H1 (cell line): ENCODE measurements at places on chromosomes 2 and 18.
A peak's percentile ranks its signal among the peaks of the same experiment; 100 is the strongest.

DNA sequence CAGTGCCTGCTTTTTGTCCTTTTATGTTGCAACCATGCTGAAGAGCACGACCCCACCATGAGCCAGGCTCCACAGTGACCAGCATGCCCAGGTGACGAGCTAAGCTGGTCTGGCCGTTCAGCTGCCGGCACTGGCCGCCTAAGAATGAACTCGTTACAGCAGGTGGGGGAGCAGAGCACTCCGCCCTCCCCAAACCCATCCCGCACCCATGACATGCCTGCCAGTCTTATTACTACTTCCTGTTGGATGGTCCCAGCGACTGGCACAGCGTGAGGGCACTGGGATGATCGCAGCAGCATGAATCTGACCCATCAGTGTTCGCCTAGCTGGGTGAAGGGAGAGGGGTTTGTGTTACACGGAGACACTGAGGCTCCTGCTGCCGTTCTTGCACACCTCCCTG, 11.5 kb downstream of the DIPK1C start:
- DNase-seq, result no peak

- DNase-seq, result no peak
Observed at GRCh38 chr2:74429487-74430451, 8.2 kb downstream of the WDR54 start.

DNA sequence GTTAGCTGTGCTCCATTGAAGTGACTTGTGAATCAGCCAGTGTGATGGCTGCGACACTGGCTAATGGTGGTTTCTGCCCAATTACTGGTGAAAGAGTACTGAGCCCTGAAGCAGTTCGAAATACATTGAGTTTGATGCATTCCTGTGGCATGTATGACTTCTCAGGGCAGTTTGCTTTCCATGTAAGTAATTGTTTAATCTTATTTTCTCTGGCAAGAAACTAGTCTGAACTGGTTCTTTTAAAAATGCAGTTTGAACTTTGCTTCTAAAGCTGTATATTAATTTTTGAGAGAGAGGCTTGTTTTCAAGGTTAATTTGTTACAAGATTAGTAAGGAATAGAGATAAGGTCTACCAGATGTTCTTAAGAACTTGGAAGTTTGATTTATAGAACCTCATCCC, 46.7 kb downstream of the GLS start:
- DNase-seq, result no peak

DNA sequence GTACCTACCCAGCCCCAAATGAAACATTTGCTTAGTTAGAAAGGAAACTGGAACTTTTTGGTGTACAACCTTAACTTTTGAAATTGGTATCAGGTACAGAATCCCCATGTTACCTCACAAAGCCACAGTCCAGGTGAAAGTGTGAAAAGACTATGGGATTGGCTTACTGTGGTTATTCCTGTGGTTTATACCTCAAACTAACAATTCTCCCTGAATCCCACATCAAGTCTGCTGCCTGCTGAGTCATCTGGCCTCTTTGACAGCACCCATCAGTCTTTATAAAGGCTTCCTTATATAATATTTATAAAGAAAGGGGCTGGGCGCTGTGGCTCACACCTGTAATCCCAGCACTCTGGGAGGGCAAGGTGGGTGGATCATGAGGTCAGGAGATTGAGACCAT, 164.6 kb downstream of the TMEM247 start:
- DNase-seq, result no peak

DNA sequence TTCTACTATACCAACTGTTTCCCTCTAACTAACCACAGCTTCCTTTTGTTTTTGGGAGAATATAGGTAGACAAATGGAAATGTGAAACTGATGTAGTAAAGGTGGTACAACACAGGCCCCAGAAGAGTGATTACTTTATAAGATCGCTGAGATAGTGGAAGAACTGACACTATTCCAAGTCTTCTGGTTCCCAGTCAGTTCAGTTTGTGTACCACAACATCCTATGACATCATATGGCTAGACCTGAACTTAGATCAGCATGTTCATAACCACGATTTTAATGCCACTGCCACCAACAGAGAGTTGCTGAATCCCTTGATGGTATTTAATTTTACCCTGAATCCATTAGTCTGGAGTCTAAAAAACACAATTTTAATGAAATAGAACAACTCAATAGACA, 328.9 kb downstream of the GPD2 start:
- no peak for DNase-seq

- DNase-seq, result peak; percentile 10
Observed at GRCh38 chr2:86556508-86556907, 6.7 kb downstream of the CHMP3 start.

- no peak for DNase-seq
Observed at GRCh38 chr18:46009125-46009840, 42.2 kb upstream of the EPG5 start.

DNA sequence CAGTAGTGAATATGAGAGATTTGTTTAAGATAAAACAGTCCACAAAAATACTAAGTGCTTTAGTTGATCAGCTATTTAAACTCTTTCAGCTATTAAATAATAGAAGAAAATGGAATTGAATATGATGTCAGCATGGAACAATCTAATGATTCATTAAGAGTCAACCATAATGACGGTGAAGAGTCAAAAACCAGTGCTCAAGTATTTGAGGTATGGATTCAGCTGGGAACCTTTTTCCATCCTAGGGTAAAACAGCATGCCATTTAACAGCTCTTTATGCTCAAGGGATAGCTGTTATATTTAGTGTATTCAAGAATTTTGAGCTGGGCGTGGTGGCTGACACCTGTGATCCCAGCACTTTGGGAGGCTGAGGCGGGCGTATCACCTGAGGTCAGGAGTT, 29.7 kb downstream of the CARF start:
- DNase-seq, result no peak

DNA sequence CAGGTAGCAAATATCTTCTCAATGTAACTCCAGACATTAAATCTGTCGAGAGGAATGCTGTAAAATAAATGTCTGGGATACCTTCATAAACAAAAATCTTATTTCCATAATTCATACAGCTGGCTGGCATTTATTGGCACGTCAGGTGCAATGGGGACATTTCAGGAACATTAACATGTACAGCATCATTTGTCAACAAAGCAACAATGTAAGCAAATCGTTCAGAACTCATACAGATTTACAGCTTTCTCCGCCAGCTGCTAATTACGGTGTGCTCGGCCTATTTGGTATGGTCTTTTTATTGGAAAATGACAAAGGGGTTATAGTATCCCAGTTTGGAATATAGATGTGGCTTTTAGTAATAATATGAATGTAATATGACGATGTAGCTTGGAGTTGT, 464.9 kb downstream of the ARHGAP15 start:
- no peak for DNase-seq

- DNase-seq, result no peak
Observed at GRCh38 chr2:180343528-180344345, 336.6 kb upstream of the CWC22 start.

DNA sequence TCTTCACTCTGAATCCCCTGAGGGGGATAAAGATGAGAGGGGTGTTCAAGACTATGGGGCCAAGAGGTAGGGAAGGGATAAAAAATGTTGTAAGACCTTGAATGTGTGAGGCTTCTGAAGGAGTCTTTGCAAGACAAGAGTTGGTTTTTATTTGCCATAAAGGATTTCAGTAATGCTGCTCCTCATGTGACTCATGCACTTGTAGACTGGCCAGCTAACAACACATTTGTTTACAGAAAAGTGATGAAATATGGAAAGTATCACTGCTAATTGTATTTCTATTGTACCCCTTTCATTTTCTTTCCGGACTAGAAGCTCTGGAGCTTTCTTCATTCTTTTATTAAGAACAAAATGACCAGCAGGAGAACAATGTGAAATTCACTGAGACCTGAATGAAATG, 782.1 kb downstream of the EPHA4 start:
- no peak for DNase-seq

GRCh38 chr2:13522917-13523821, 806.4 kb downstream of the TRIB2 start:
- no peak for DNase-seq

DNA sequence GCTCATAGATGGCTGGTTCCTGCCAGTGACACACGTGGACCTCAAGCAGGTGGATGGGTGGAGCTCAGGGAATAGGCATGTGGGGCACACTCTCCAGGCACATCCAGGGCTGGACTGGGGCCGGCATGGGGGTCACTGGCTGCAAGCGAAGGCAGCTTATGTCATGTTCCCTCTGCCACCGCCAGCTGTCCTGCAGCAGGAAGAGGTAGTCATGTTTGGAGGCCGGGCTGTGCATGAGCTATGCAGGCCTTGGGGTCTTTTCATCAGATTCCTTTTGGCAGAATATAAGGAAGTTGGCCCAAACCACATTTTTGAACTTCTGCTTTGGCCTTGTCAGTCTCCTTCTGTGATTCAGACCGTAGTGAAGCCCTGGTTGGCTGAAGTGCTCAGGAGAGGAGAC, 61.5 kb downstream of the AGAP1 start:
- DNase-seq, result no peak

GRCh38 chr2:230347659-230348305, 20.8 kb downstream of the SP140L start:
- no peak for DNase-seq

DNA sequence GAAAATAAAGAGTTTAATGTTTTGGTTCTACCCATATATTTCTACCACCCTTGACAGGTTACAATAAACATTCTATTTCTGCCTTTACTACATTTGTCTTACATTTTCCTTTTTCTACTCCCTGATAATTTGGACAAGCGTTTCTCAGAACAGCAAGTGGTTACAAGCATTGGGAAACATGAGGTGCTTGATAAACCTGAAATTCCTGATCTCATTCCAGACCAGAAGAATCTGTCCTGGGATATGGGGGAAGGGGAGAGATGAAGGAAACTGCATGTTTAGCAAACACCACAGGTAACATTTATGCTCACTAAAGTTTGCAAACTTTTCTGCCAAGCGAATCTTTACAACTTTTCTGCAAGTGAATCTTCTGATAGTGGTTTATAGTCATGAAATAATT, 28.3 kb upstream of the DSC1 start:
- DNase-seq, result no peak

- DNase-seq, result peak; percentile 8
Observed at GRCh38 chr2:19812166-19812565, 89.6 kb downstream of the TTC32 start.

- no peak for DNase-seq
Observed at GRCh38 chr2:208250388-208250787, 4.5 kb downstream of the IDH1 start.
